ENCODE measurements at places on chromosomes 12 and 14. TPM values are rescaled to one million over a fixed set of nuclear protein-coding genes. Genes with fewer than 3 reads are reported as not detected.

DNA sequence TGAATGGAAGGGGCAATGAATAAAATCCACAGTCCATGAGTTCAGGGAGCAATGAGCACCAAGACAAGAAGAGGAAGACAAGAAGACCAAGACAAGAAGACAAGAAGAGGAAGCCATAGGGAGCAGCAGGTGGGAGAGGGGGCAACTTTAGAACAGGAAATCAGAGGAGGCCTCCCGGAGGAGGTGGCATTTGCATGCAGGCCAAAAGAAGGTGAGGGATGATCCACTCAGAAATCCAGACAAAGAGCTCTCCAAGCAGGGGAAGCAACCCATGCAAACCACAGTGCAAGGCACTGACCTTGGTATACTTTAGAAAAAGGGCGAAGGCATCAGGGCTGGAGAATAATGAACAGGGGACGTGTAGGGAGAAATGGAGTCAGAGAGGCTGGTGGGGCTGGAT is 58.6 kb downstream of the SCARB1 start:
- no peaks in the 10 kb centered on the region for H3K4me1 ChIP-seq
- no peak for DNase-seq
- no peaks in the 10 kb centered on the region for H3K27me3 ChIP-seq
- no peak overlapping the region for H3K4me3 ChIP-seq
- no peaks in the 10 kb centered on the region for H3K36me3 ChIP-seq

- DNase-seq: no peak
- no peaks in the 10 kb centered on the region for H3K36me3 ChIP-seq
- H3K4me1 ChIP-seq: no peaks in the 10 kb centered on the region
- H3K27ac ChIP-seq: no peak overlapping the region
- H3K4me3 ChIP-seq: no peak overlapping the region
- H3K27me3 ChIP-seq: peaks cover 55% of the 10 kb centered on the region
These were observed 1036.1 kb downstream of the TMEM121 start for GRCh38 chr14:106562451-106562850.

GRCh38 chr12:120887253-120888043 is 16.7 kb downstream of the SPPL3 start:
- no peak overlapping the region for H3K27ac ChIP-seq
- H3K36me3 ChIP-seq: peaks cover 7% of the 10 kb centered on the region
- no peaks in the 10 kb centered on the region for H3K27me3 ChIP-seq

DNA sequence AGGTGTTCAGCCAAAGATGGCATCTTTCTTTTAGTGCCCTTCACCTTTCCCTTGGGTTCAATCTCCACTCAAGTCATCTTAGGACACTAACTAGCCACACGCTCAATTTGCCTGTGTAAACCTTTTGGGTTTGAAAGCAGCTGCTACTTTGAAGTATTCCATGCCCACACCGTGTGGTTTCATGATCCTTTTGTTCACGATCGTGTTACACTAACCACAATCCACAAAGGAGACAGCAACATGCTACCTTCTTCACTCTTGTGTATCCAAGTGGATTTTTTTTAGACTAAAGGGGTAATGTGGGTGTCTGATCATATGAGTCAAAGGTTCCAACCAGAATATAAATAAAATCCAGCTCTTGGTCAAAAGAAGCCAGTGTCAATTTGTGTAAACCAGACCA is 122.7 kb upstream of the FAR2 start:
- H3K4me1 ChIP-seq: no peaks in the 10 kb centered on the region
- DNase-seq: no peak
- no peak overlapping the region for H3K4me3 ChIP-seq

GRCh38 chr12:65993781-65994180 is 136.8 kb downstream of the LLPH start:
- no peak for DNase-seq
- H3K27ac ChIP-seq: no peak overlapping the region
- no peak overlapping the region for H3K4me3 ChIP-seq
- peaks cover 3% of the 10 kb centered on the region for H3K27me3 ChIP-seq
- H3K36me3 ChIP-seq: no peaks in the 10 kb centered on the region

- no peak for DNase-seq
- no peaks in the 10 kb centered on the region for H3K4me1 ChIP-seq
- H3K4me3 ChIP-seq: no peak overlapping the region
- H3K27ac ChIP-seq: no peak overlapping the region
- H3K27me3 ChIP-seq: peaks cover 25% of the 10 kb centered on the region
- no peaks in the 10 kb centered on the region for H3K36me3 ChIP-seq
These were observed 353.9 kb downstream of the DUSP6 start for GRCh38 chr12:88998421-88998820.

- H3K4me3 ChIP-seq: no peak overlapping the region
- H3K36me3 ChIP-seq: no peaks in the 10 kb centered on the region
- no peaks in the 10 kb centered on the region for H3K27me3 ChIP-seq
- no peaks in the 10 kb centered on the region for H3K4me1 ChIP-seq
- no peak for DNase-seq
- H3K27ac ChIP-seq: no peak overlapping the region
These were observed 822.7 kb downstream of the LRFN5 start for GRCh38 chr14:42429401-42429800.

DNA sequence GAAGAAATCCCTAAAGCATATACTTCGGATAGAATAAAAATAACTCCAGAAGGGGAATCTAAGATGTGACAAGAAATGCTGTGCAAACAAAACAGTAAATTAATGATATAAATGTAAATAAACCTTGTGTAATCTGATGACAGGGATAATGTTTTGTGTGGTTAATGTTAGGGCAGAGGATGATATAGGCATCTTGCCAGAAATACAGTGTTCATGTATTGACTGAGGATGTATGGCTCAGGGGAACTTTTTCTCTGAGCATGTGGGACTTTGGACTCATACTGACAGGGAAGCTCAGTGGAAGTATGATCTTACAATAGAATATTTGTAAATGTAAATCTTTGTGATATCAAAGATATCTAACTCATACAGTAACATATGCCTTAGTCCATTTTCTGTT is 420.2 kb downstream of the TMTC2 start:
- H3K4me1 ChIP-seq: no peaks in the 10 kb centered on the region
- no peaks in the 10 kb centered on the region for H3K27me3 ChIP-seq
- H3K36me3 ChIP-seq: no peaks in the 10 kb centered on the region
- DNase-seq: no peak
- H3K4me3 ChIP-seq: no peak overlapping the region

DNA sequence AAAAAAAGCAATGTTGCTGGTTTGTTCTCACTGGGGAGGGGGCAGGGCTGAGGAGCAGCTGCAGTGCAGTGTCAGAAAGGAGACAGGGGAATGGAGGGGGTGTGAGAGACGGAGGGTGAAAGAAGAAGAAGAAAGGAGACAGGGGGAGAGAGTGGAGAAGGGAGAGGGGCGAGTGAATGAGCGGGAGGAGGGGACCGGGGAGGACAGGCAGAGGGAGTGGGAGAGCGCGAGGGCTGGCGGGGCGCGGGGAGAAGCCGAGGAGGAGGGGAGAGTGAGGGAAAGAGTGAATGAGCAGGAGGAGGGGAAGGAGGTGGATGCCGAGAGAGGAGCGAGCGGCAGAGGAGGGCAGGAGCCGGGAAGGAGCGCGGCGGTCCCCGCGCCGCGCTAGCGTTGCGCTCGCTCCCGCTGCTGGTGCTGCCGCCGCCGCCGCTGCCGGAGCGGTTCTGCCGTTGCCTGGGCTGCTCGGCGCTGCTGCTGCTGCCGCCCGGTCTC is at the start of gene NOVA1:
TSS of gene NOVA1 (minus strand) at position 445 of the 492 bp plus-strand sequence. CDS start 597 bp downstream, outside the sequence.
- no peaks in the 10 kb centered on the region for H3K4me1 ChIP-seq
- H3K4me3 ChIP-seq: no peak within 1 kb of the TSS
- H3K27ac ChIP-seq: no peak within 1 kb of the TSS
- peaks cover 20% of the 10 kb centered on the region for H3K27me3 ChIP-seq

- H3K4me1 ChIP-seq: no peaks in the 10 kb centered on the region
- no peaks in the 10 kb centered on the region for H3K27me3 ChIP-seq
- H3K4me3 ChIP-seq: no peak overlapping the region
- no peaks in the 10 kb centered on the region for H3K36me3 ChIP-seq
- H3K27ac ChIP-seq: no peak overlapping the region
These were observed 597.8 kb downstream of the ETNK1 start for GRCh38 chr12:23222801-23223200.

COL2A1 gene
- total RNA-seq: not detected

CCDC184 gene
- 0.65 TPM for total RNA-seq

ADIPOR2 gene
- 71.8 TPM for total RNA-seq

ENO2 gene
- total RNA-seq: 207 TPM

RASAL1 gene
- total RNA-seq: 0.10 TPM
